ENCODE measurements at places on chromosomes 7 and 10.

DNA sequence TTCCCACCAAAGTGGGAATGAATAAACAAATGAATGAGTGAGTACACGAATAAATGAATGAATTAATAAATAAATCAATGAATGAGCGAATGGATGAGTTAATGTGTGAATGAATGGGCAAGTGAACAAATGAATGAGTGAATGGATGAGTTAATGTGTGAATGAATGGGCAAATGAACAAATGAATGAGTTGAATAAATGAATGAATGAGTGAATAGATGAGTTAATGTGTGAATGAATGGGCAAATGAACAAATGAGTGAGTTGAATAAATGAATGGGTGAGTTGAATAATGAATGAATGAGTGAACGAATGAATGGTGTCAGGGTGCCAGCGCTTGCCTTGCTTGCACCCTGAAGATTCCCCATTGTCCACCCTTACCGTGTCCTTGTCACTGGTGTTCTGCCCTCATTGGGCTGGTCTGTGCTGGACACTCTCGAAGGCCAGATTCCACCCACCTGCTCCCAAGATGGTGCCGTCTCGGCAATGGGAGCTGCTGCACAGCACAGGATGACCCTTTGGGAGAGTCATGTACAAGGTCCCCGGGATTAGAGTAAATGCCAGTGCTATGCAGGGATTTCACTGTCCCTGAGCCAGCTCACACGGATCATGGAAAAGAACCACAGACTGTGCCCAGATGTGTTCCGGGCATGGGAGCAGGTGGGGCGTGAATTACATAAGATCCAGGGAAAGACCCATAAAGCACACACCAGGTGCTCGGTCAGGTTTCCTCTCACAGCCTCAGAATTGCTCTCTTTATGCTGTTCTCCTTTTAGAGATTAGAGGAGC, 83.2 kb downstream of the CAMK1D start:
- no peak for DNase-seq

GRCh38 chr10:69278446-69278963, at the start of gene HK1:
HK1 (plus strand) TSS chr10:69278496.
- DNase-seq: no peak

DNA sequence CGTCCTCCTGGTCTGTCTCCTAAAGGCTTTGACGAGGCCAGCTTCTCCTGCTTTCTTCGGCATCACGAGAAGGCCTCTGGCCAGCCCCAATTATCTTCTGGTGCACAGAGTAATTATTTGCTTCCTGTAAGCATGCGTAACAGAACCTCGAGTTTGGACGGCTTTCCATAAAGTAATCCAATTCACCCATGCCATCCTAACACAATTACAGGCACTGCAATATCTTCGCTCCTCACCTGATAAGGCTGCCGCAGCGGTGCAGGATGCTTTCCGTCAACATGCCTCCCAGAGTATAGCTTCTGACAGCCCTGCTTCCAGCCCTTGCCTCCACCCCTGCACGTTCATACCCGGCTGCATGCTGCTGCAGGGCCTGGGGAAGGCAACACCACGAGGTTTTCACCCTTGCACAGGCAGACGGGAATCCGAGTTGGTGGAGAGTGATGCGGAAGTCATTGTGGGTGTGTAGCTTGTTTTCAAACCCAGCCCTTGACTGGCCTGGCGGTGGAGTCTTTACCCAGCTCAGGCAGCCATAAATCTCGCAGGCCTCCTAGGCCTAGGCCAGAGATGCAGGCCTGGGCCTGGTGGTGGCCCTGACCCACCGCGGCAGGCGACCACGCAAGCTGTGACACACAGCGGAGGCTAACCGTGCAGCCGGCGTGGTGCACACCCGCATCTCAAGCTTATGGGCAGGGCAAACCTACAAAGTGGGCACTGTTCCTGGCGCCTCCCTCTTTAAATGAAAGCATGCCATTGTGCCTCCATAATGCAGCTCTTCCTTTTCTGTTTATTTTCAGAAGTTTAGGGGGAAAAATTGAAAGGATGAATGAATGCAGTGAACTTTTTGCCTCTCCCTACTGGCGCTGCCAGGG, 12.7 kb downstream of the EBF3 start:
- DNase-seq: no peak

- no peak for DNase-seq
Measured at GRCh38 chr7:138207555-138207971, 131.3 kb downstream of the AKR1D1 start.

DNA sequence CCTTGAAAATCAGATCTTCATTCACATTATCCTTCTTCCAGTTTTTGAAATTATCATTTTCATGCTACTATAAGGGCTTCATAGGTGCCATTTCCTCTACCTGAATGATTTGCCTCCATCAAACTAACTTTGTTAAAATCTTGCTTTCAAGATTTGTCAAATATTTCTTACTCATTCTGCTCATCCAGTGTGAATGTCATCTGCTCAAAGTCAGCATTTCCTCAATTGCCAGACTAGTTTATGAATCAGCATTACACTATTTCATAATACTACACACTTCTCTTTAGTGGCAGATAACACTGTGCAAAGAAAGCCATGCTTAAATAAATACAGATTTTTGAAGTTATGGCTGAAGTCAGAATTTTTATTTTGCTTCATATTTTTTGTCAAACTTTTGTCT, 21.3 kb upstream of the LIPF start:
- no peak for DNase-seq

Data from hematopoietic multipotent progenitor cell treated with erythropoietin and hydrocortisone succinate and interleukin-3 and kit ligand, for 15 days (in vitro differentiated cells).